ENCODE measurements at places on chromosomes 4 and X. TPM values are rescaled to one million over a fixed set of nuclear protein-coding genes. Genes with fewer than 3 reads are reported as not detected.

- DNase-seq = no peak
Measured at GRCh38 chr4:39754309-39754708, 56.4 kb downstream of the UBE2K start.

GRCh38 chrX:69152417-69152841 is 12.8 kb downstream of the PJA1 start:
- DNase-seq = no peak

- DNase-seq = no peak
Measured at GRCh38 chrX:13808293-13808692, 8.6 kb downstream of the GPM6B start.

- no peak for DNase-seq
Measured at GRCh38 chr4:153564630-153565525, 98.7 kb downstream of the TMEM131L start.

The MAGEB17 gene
- not detected for total RNA-seq

The TNMD gene
- not detected for total RNA-seq

GRCh38 chr4:41539711-41540110 is 1.8 kb downstream of the LIMCH1 start:
- no peak for DNase-seq

The KIF4A gene
- 2.9 TPM for total RNA-seq

The ASB5 gene
- 0.41 TPM for total RNA-seq

The TEX11 gene
- not detected for total RNA-seq

- DNase-seq = no peak
Measured at GRCh38 chr4:184907216-184907615, 81.4 kb upstream of the ACSL1 start.

The PDE6B gene
- total RNA-seq = 2.0 TPM

The TMEM35A gene
- 98.2 TPM for total RNA-seq

DNA sequence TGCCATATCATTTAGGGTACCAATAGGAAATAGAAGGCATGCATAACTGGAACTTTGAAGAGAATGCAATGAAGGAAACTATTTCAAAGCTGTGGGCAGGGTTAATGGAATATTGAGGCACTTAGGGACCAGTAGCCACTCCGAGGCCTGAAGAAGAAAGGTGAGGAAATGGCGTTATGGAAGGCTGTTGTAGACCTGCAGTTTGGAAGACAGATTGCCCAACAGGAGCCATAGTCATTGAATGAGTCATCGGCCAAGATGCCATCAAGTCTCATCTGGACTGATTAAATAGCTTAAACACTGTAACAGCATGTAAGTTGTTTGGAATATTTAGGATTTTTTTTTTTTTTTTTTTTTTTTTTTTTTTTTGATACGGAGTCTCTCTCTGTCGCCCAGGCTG is 11.6 kb downstream of the CXCL13 start:
- no peak for DNase-seq

DNA sequence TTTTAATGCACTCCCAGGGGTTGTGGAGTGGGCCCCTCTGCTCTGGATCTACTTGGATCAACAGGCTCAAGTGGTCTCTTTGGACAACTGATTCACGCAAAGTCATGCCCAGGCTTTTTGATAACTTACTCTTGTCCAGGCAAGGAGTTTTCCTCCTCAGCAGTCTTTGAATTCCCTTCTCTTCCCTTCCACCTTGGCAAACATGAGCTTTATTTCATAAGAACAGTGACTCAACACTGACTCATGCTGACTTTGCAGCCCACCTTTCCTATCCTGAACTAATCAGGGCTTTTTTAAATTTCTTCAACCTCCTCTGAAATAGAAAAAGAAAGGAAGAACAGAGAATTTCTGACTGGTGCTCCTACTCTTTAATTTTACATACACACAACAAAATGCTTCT is 132.1 kb upstream of the LDB2 start:
- DNase-seq = no peak

DNA sequence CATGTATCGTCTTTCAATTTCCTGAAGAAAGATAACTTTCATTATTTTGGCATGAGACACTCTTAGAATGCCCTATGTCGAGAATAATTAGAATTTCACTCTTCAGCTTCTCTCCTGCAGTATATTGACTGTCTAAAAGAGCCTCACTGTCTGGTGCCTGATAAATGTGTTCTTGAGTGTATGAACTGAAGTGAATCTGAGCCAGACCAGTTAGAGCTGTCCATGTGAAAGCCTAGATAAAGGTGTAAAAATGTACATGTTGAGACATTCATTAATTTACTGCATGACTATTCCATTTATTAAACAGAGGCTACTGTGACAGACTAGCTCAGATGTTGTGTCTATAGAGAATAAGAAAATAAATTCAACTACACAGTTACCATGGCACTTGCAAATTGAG is 283.2 kb downstream of the PCDH18 start:
- DNase-seq = no peak

Measured in frontal cortex (tissue), 4 donors.